ENCODE measurements at places on chromosomes 16 and 17. TPM values are rescaled to one million over a fixed set of nuclear protein-coding genes. Genes with fewer than 3 reads are reported as not detected.

The HSD17B1 gene
- total RNA-seq: 5.7 TPM

The CDH11 gene
- total RNA-seq: 10.5 TPM

The MGAT5B gene
- total RNA-seq: 0.14 TPM

The STH gene
- total RNA-seq: not detected

The RUNDC3A gene
- total RNA-seq: 0.92 TPM

The MYL11 gene
- total RNA-seq: not detected

The AIPL1 gene
- not detected for total RNA-seq

The SULT1A2 gene
- total RNA-seq: 0.42 TPM

The RHOT1 gene
- total RNA-seq: 26.1 TPM

The KRT32 gene
- total RNA-seq: 0.21 TPM

The FBXW10 gene
- total RNA-seq: 0.09 TPM

The LRRC75A gene
- not detected for total RNA-seq

The NECAB2 gene
- total RNA-seq: 0.42 TPM

The CLEC3A gene
- total RNA-seq: not detected

The FLYWCH1 gene
- 46.0 TPM for total RNA-seq

The TMIGD1 gene
- not detected for total RNA-seq

The LGALS9 gene
- total RNA-seq: 0.65 TPM

The PABPN1L gene
- total RNA-seq: not detected

The DVL2 gene
- total RNA-seq: 52.6 TPM

The WNT9B gene
- total RNA-seq: not detected

The PCYT2 gene
- 54.8 TPM for total RNA-seq

The CTRB1 gene
- total RNA-seq: not detected

The KRT9 gene
- 0.78 TPM for total RNA-seq

Measured in airway epithelial cell (primary cell).